ENCODE measurements at places on chromosomes 2 and 18.

GRCh38 chr2:75303227-75303626 lies 103.9 kb upstream of the TACR1 start:
- no peak for DNase-seq

- no peak for DNase-seq
Observed at GRCh38 chr2:208711598-208711997, 305.0 kb downstream of the PTH2R start.

- DNase-seq, result peak; percentile 76
Observed at GRCh38 chr2:10079870-10080535, at the start of gene CYS1. CYS1 (minus strand) TSS chr2:10080411; CDS start chr2:10080223, 188 bp downstream.

DNA sequence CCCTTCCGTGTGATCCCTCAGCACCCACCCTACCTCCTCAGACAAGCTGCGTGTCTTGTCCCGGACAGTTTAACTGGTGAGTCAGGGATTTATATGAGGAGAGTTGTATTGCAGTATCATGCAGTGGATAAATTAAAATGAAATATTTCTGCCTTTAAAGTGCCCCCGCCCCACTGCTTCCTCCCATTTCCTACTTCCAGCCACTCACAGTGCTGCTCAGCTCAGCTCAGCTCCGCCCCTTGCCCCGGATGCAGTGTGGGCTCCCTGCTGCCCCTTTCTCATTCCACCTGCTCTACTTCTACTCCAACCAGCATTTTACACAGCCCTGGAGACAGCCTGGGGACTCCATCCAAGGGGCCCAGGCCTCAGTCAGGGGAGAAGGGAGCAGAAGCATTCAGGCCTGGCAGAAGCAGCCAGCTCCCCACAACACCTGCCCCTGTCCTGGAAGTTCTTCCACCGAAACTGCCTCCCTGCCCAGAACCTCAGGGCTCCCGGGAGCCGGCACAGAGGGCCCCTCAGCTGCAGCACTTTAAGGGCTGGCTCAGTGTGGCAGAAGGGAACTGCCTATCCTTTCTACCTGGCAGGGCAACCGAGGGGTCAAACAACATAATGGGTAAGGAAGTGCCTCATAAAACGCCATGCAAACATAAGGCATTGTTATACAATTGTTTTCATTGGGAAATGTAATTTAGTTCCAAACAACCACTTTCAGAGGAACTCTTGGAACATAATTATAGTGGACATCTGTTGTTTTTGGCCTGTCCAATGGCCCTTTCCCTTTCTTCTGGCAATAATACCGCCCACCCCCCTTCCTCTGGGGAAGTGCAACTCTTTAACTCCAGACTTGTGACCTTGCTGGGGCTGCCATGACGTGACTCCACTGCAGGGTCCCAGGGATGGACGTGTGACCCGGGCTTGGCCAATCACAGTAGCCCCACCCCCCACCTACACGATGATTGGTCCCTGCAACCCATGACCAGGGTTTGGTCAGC lies 102.3 kb downstream of the LIPG start:
- DNase-seq, result no peak

DNA sequence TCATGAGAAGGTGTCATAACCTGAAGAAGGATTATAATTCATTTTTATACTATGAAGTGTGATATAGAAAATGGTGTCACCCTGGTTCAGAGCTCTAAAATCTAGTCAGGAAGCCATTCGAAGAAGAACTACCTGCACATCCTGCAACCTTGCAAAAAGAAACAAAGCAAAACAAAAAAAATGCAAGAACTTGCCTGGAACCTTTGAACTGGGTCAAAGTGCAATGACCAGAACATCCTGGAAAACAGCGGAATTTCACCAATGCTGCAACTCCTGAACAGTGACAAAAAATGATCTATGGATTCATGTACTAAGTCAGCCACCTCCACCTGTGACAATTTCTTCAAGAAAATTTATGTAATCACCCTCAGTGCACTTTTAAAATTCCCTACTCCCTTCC lies 1083.3 kb upstream of the GYPC start:
- no peak for DNase-seq

- peak; percentile 30 for DNase-seq
Observed at GRCh38 chr2:101976891-101977290, 14.9 kb upstream of the IL1R2 start.

- no peak for DNase-seq
Observed at GRCh38 chr2:39607538-39608262, 58.0 kb upstream of the TMEM178A start.

- no peak for DNase-seq
Observed at GRCh38 chr2:102376052-102376591, 20.5 kb downstream of the IL18R1 start.

DNA sequence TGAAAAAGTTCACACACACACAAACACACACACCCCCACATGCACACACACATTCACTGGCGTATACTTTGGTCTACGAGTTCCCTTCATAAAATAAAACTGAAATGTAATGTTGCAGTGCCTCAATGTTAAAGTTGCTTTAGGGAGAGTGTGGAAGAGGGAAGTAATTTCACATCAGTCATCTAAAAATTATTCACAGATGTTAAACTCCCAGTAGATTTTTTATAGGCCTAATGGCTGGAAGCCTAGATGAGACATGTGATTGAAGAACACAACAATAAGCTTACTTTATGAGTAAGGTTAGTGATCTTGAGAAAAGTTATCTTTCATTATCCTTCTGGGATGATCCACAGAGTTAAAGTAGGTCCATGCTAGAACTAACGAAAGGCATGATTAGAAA lies 506.7 kb upstream of the CNTNAP5 start:
- DNase-seq, result no peak

DNA sequence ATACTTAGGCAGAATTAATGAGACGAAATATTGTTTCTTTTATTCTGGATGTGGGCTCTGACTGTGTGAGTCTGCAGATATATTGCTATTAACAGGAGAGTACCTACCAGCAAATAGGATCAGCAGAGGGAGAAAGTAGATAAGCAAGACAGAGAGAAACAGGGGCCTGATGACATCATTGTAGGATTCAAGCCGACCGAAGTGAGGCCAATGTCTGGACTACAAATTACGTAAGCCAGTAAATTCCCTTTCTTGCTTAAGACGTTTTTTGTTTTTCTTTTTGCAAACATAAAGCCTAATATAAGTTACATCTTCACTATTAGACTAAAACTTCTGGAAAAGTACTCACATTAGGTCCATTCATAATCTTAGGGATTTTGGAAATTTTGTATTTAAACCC lies 21.4 kb upstream of the PTPRM start:
- DNase-seq, result no peak

GRCh38 chr2:167294776-167295140 lies 406.5 kb downstream of the XIRP2 start:
- no peak for DNase-seq

DNA sequence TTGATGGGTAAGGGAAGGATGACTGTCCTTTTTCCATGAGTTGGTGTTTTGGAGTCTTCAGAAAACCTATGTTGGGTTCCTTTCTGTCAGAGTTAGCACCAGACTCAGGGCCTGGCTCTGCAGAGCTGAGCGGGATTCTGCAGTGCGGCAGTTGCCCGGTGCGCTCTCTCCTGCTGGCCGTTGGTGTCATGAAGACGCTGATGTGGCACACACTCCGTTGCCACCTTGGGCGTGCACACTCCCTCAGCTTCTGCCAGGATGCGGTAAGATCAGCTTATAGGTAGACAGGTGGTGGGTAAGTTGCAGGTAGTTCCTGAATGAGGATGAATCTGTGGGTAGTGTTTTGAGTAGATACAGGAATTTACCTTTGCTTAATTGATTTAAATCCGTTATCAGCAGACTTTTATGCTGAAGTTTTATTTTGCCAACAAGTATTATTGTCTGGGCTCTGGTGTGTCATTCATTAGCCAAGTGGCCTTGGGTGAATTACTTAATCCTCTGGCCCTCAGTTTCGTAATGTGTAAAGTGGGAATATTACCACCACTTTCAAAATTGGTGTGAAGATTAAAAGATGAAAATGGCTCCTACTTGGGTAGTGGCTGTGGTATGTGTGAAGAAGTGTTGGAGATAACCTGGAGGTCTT lies 26.8 kb downstream of the DGKD start:
- no peak for DNase-seq

DNA sequence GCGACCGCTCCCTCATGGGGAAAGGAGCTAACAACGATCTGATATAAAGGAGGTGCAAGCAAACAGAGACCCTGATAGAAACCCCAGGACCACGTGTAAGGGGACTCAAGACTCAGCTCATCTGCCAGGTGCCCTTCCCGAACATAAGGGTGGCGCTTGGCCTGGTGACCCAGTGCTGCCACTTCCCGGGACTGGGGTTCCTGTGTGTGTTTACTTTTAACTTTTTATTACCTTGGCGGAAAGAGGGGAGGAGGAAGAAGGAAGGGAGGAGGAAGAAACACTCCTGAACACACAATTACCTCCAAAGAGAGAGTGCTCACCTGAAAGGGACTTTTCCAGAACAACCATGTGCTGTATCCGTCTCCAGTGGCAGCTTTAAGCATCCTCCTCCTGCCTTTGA lies 56.5 kb upstream of the EDAR start:
- no peak for DNase-seq

DNA sequence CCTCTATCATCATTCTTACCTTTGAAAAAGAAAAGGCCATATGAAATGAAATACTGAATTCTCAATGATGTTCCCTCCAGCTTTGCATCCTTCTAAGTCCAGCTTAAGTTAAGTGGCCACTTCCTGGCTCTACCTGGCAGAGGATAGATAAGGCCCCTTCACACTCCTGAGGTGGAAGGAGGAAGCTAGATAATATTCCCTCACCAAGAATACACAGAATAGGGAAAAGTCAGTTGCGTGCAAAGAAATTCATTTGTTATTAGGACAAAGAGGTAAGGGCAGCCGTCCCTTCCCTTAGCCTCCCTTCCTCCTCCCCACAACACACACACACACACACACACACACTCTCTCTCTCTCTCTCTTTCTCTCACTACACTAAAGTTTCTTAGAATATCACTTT lies 37.5 kb downstream of the OLA1 start:
- DNase-seq, result no peak

DNA sequence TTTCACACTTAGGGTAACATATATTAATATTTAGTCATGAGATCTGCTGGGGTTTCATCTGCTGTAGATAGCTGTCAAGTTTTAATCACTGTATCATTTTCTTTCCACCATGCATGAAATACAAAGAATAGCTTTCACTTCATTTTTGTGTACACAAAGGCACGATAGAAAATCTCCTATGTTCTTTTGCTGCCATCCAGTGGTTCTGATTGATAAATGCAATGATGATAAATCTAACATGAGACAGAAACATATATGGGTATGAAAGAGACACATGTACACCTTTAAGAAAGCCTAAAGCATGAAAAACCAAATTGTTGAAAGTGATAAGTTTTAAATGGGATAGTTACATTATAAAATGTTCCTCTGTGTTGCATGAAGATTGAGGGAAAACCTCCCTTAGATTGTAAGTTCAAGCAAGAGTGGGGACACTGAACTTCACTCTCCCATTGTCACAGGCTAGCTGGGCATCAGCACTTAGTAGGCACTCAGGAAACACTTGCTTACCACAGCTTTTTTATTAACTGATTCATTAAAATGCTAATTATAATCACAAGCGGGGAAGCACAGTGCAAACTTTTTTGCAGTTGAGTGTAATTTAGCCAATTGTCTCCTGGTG lies 31.2 kb downstream of the C1D start:
- peak; percentile 65 for DNase-seq

DNA sequence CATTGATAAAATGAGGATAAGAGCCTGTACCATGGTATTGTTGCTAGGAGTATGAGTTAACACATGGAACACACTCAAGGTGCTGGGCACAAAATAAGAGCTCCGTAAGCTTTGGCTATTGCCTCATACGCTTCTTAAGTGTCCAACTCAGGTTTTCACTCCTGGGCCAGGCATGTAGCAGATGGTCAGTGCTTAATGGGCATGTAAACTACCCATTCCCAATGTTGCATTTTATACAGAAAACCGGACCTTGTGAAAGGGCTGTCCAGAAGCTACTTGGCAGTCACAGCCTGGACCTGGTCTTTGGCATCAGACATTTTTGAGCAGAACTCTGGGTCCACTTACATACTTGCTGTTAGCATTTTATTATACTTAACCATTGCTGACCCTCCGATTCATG lies 26.9 kb downstream of the MGAT5 start:
- DNase-seq, result no peak

- peak; percentile 21 for DNase-seq
Observed at GRCh38 chr2:168136392-168136977, 110.9 kb downstream of the STK39 start.

DNA sequence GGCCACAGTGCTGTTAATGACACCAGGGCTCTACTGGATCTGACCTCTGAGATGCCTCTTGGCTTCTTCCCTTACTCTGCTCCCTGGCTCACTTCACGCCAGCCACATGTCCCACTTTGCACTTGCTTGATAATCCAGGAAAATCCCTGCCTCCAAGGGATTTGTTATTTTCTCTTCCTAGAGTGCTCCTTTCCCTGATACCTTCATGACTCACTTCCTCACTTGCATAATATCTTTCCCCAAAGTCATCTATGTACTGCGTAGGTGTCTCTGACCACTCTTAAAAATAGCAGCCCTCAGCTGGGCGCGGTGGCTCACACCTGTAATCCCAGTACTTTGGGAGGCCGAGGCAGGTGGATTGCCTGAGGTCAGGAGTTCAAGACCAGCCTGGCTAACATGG lies 572.3 kb downstream of the PLCL1 start:
- no peak for DNase-seq

GRCh38 chr2:176647325-176648165 lies 378.3 kb downstream of the MTX2 start:
- DNase-seq, result no peak

- no peak for DNase-seq
Observed at GRCh38 chr2:233386382-233387041, 32.2 kb downstream of the DGKD start.

GRCh38 chr2:140759426-140760156 lies 1371.2 kb downstream of the LRP1B start:
- peak; percentile 35 for DNase-seq

- no peak for DNase-seq
Observed at GRCh38 chr18:1796636-1797035, 774.7 kb downstream of the METTL4 start.

DNA sequence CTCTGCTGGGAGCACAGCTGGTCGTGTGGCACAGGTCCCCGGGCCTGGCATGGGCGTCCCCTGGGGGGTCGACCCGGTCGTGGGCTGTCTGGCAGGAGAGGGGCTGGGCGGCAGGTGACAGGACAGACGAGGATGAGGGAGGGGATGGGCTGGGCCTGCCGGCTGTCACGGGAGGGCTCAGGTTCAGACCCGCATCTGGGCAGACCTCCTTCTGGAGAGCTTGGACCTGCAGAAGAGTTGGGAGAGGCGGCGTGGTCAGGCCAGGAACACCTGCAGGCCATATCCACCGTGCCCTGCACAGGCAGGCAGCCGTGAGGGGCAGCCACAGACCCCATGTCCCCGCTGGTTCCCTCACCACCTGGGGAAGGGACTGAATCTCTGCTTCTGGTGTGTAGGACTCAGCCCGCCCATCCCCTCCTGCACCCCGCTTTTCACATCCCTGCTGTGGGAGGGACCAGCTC lies 25.5 kb downstream of the AQP12A start:
- no peak for DNase-seq
